Keratinocyte (primary cell): ENCODE measurements at places on chromosomes 16 and 17.

GRCh38 chr16:3019594-3020246 is 448 bp upstream of the TNFRSF12A start:
- DNase-seq: no peak

- no peak for DNase-seq
These were observed 26.9 kb downstream of the RGS9 start for GRCh38 chr17:65163990-65164495.

- no peak for DNase-seq
These were observed 39.7 kb upstream of the NGFR start for GRCh38 chr17:49455272-49455861.

- DNase-seq: no peak
These were observed 34.8 kb upstream of the ADAMTS18 start for GRCh38 chr16:77469634-77470033.
